ENCODE measurements at places on chromosomes 13 and 19.

GRCh38 chr13:110630566-110631119 is 15.3 kb downstream of the NAXD start:
- no peak for DNase-seq

- DNase-seq = no peak
Measured at GRCh38 chr13:40492511-40492910, 173.9 kb downstream of the FOXO1 start.

GRCh38 chr19:8308891-8309291 is 733 bp upstream of the CD320 start:
- peak; percentile 2 for DNase-seq

GRCh38 chr13:48731957-48732569 is 78.3 kb downstream of the CYSLTR2 start:
- no peak for DNase-seq

DNA sequence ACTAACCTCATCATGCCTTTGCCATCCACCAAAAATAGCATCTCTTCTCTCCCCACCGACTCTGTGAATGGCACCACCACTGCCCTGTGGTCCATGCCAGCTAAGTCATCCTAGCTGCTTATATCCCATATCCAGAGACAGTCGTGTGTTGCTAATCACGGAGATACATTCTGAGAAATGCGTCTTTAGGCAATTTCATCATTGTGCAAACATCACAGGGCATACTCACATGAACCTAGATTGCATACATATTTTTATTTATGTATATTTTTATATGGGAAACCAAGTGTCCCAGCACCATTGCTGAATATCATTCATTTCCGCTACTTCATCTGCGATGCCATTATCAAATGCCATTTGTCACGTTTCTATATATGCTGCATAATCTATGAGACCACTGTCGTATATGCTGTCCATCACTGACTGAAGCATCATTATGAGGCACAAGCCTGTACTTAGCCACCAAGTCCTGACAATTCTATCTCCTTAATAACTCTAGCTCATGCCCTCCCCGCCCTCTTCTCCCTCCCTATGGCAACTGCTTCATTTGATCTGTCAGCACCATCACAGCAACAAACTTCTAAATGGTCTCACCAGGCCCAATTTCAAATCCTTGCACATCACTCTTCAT is 104.2 kb downstream of the HSPH1 start:
- no peak for DNase-seq
